Activated CD4-positive, alpha-beta T cell treated with anti-CD3 and anti-CD28 coated beads, Interleukin-2, amount 50 U/mL, for 4 hours (primary cell): ENCODE measurements at places on chromosomes 4 and X.

GRCh38 chrX:139224953-139225665 lies 305.4 kb upstream of the F9 start:
- no peak for DNase-seq

- DNase-seq, result no peak
Observed at GRCh38 chr4:179110356-179110755, 1668.1 kb upstream of the AGA start.

DNA sequence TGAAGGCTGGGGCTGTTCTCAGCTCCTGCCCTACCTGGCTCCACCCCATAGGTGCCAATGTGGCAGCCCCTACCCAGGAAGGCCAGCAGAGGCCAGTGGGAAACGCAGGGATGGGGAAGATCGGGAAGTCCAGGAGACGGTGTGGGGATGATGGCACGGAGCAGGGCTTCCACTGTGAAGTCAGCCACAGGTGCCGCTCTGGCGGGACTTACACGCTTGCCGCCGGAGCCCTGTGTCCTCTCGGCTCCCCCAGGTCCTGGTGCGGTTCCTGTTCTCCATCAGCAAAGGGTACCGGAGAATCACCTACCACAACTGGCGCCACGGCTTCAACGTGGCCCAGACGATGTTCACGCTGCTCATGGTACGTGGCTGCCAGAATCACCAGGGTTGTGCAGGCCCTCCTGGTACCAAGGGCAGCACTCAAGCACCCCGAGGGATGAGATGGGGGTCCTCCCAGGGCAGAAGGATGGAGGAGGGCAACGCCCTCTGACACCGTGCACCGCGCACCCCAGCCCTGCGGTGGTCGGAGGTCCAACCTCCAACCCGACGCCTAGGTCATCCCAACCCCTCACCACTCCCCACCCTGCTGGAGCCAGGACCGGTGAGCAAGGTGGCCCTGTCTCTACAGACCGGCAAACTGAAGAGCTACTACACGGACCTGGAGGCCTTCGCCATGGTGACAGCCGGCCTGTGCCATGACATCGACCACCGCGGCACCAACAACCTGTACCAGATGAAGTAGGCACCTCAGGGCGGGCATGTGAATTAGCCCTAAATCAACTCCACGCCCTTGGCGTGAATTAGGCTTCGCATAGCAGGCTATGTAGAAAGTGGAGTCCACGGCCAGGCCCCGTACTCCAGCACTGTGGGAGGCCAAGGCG lies 12.0 kb downstream of the ATP5ME start:
- no peak for DNase-seq

- no peak for DNase-seq
Observed at GRCh38 chr4:155512817-155513216, 136.1 kb upstream of the MAP9 start.

DNA sequence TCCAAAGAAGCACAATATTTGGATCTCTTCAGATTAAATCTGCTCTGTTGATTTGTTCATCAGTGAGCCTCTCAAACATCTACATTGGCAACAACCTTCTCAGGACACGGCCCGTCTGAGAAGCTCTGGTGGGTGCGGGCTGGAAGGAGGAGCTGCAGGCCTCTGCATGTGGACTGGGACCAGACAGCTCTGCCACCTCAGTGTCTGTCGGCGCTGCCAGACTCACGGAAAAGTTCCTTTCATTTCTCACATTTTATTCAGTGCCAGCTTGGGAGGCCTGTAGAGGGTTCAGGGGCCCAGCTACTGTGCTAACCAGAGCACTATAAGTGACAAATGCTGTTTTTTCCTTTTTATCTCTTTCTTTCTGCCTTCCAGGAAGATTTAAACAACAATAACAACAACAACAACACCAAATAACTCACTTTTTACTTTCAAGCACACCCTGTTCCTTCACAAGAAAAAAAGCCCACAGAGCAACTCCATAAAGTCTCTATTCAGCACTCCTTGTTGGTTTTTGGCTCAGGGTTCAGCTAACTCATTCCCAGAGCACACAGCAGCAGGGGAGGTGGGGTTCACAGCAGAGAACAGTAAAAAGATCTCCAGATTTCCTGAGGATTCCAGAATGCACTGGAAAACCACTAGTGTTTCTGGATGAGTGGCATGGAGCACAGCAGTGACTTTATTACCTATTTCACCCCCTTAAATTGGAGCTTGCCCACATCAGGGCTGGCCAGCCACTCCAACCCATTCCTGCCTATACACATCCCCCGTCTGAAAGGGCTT lies 23.2 kb upstream of the HOPX start:
- no peak for DNase-seq

GRCh38 chr4:6474053-6474568 lies 1.7 kb upstream of the PPP2R2C start:
- no peak for DNase-seq

- no peak for DNase-seq
Observed at GRCh38 chrX:108216919-108217571, 125.5 kb downstream of the ATG4A start.

- no peak for DNase-seq
Observed at GRCh38 chr4:52935317-52935716, 73.2 kb downstream of the RASL11B start.
